ENCODE measurements at places on chromosomes 6 and 20. TPM values are rescaled to one million over a fixed set of nuclear protein-coding genes. Genes with fewer than 3 reads are reported as not detected.

Gene CST2
- total RNA-seq: not detected

GRCh38 chr6:88871498-88871897 lies 91.9 kb downstream of the RNGTT start:
- DNase-seq: no peak

Gene BRPF3
- total RNA-seq: 102 TPM

Gene NKX2-2
- total RNA-seq: 0.16 TPM

Gene PLN
- total RNA-seq: 2.0 TPM

DNA sequence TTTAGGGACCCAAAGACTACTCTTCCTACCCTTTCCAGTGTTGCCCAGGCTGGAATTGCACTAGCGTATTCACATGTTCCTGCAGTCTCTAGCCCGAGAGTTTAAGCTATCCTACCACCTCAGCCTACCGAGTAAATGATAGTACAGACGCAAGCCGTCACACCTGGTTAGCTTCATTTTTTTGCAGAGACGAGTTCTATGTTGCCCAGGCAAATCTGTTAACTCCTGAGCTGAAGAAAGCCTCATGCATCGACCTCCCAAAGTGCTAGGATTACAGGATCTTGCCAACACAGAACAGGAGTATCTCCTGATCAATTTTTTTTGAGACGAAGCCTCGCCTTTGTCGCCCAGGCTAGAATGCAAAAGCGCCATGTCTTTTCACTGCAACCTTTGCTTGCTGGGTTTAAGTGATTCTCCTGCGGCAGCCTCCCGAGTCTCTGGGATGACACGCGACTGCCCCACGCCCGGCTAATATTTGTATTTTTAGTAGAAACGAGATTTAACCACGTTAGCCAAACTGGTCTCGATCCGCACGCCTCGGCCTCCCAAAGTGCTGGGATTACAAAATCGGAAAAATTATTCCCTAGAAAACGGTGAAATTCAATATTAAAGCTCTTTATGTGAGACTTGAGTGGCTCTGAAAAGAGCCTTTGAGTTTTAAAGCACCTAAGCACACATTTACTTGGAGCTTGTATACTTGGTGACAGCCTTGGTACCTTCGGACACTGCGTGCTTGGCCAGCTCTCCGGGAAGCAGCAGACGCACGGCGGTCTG lies 128.5 kb downstream of the HFE start:
- no peak for DNase-seq

DNA sequence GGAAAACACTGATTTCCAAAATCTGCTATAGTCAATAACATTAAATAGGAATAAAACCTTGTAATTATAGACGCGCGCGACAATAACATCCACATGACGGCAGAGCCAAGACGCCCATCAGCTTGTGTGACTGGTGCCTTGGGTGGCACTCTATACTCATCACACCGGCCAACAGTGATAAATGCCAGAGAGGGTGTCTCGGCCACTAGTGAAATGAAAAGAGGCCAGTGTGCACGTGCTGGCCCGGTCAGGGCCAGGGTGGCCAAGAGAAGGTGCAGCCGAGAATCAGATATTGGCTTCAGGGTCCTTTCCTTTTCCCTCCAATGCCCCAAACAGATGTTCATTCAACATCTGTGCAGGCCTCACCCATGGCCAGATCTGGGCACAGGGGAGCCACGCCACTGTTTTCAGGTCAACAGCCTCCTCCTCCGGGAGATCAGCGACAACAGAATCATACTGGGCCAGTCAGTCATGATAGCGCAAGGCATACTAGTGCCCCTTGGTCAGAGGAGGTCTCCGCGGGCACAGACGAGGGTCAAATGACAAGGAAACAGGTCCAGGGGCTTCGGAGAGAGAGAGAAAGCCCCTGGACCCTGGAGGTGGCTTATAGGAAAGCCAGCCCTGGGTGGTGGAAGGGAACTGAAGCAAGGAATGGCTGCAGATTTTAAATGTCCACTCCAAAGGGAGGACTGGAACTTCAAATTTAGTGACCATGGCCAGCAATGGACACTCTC lies 134.5 kb downstream of the PRND start:
- no peak for DNase-seq

- DNase-seq: no peak
These were observed 178.1 kb downstream of the BACH2 start for GRCh38 chr6:90118581-90118980.

All from testis (tissue), 5 donors.